ENCODE measurements at places on chromosomes 16 and 17. TPM values are rescaled to one million over a fixed set of nuclear protein-coding genes. Genes with fewer than 3 reads are reported as not detected.

ARHGAP23 gene
- total RNA-seq, result 96.3 TPM

DNA sequence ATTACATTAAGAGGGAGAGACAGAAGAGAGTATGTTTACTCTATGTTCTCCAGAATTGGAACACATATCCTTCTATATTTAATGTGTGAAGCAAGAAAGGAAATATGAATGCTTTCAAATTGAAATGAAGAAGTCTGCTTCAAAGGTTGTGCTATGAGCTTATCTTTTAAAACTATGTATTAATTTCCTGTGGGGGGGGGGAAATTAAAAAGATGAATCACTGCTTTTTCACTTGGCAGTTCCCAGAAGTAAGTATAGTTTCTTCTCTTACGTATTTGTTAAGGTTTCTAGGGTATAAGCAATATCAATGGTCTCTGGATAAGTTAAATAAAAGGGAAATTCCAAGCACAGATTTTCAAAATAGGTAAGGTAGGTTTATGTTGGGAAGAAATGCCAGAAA lies 7.0 kb downstream of the TERF2 start:
- no peak overlapping the region for H3K27ac ChIP-seq
- no peak overlapping the region for H3K4me3 ChIP-seq
- H3K36me3 ChIP-seq, result peaks cover 34% of the 10 kb centered on the region
- no peaks in the 10 kb centered on the region for H3K27me3 ChIP-seq
- no peak for DNase-seq

GRCh38 chr17:1192911-1193699 lies 13.3 kb upstream of the ABR start:
- DNase-seq, result no peak
- H3K27me3 ChIP-seq, result no peaks in the 10 kb centered on the region
- H3K27ac ChIP-seq, result no peak overlapping the region
- no peaks in the 10 kb centered on the region for H3K4me1 ChIP-seq

KIF2B gene
- total RNA-seq, result not detected

DNA sequence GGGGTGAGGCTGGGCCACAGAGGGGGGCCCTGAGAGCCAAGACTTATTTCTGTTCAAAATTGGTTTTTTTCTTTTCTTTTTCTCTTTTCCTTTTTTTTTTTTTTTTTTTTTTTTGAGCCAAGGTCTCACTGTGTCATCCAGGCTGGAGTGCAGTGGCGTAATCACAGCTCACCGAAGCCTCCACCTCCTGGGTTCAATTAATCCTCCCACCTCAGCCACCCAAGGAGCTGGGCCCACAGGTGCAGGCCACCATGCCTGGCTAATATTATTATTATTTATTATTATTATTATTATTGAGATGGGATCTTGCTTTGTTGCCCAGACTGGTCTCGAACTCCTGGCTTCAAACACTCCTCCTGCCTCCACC lies 17.5 kb upstream of the CACNA1H start:
- no peak for DNase-seq
- H3K4me3 ChIP-seq, result no peak overlapping the region
- no peaks in the 10 kb centered on the region for H3K36me3 ChIP-seq
- H3K27me3 ChIP-seq, result no peaks in the 10 kb centered on the region

DNA sequence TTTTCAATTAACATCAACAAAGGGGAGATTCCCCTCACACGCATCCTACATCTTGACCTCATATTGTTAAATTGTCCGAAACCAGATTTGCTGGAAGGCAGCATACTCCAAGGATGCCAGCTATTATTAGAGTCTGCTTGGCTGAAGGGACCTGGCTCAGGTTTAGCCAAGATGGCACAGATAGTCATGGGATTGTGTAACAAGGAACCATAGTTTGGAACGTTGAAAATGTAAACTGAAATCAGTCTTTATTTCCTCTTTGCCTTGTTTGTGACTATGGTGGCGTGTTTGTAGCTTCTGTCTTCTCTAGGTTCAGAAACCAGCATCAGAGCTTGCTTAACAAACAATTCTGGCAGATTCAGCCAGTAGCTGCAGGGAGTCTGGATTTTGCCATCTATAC lies 5.9 kb downstream of the ARSG start:
- no peaks in the 10 kb centered on the region for H3K4me1 ChIP-seq
- no peak overlapping the region for H3K4me3 ChIP-seq
- no peak for DNase-seq
- peaks cover 5% of the 10 kb centered on the region for H3K27me3 ChIP-seq
- H3K36me3 ChIP-seq, result no peaks in the 10 kb centered on the region

TBC1D3I gene
- total RNA-seq, result 0.35 TPM

GRCh38 chr16:46620266-46621005 lies 743 bp downstream of the SHCBP1 start:
- no peak overlapping the region for H3K27ac ChIP-seq
- H3K36me3 ChIP-seq, result peaks cover 28% of the 10 kb centered on the region
- peak overlapping the region; percentile 99 for H3K4me3 ChIP-seq
- DNase-seq, result no peak
- H3K4me1 ChIP-seq, result no peaks in the 10 kb centered on the region

DNA sequence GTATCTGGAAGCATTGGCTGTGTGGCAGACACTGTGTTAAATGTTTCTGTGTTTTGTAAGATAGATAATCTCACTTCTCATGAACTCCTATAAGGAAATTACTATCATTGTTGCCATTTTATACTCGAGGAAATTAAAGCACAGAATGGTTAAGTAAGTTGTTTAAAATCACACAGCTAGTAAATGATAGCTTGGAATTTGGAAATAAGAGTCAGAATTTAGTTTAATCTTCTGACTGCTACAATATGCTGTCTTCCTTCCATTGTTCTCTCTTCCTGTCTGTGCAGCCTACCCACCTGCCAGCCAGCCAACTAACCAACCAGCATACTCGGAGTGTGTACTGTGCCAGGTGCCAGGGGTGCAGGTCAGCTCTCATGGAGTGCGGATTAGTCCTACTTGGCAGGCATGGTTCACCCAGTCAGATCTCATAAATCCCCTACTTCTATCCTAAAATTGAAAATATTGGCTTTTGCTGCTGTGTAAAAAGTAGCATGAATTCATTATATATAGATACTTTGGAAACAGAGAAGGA lies 79.9 kb upstream of the LGALS9 start:
- no peaks in the 10 kb centered on the region for H3K27me3 ChIP-seq
- H3K4me1 ChIP-seq, result no peaks in the 10 kb centered on the region
- DNase-seq, result no peak
- H3K36me3 ChIP-seq, result peaks cover 15% of the 10 kb centered on the region

GRCh38 chr17:55272711-55273578 lies 8.2 kb downstream of the HLF start:
- no peak overlapping the region for H3K4me3 ChIP-seq
- no peak for DNase-seq
- H3K36me3 ChIP-seq, result no peaks in the 10 kb centered on the region
- no peaks in the 10 kb centered on the region for H3K27me3 ChIP-seq

GRCh38 chr16:76201385-76201784 lies 75.8 kb upstream of the CNTNAP4 start:
- H3K36me3 ChIP-seq, result peaks cover 13% of the 10 kb centered on the region
- no peaks in the 10 kb centered on the region for H3K4me1 ChIP-seq
- no peak overlapping the region for H3K27ac ChIP-seq
- no peak overlapping the region for H3K4me3 ChIP-seq

IRX6 gene
- total RNA-seq, result not detected

DNA sequence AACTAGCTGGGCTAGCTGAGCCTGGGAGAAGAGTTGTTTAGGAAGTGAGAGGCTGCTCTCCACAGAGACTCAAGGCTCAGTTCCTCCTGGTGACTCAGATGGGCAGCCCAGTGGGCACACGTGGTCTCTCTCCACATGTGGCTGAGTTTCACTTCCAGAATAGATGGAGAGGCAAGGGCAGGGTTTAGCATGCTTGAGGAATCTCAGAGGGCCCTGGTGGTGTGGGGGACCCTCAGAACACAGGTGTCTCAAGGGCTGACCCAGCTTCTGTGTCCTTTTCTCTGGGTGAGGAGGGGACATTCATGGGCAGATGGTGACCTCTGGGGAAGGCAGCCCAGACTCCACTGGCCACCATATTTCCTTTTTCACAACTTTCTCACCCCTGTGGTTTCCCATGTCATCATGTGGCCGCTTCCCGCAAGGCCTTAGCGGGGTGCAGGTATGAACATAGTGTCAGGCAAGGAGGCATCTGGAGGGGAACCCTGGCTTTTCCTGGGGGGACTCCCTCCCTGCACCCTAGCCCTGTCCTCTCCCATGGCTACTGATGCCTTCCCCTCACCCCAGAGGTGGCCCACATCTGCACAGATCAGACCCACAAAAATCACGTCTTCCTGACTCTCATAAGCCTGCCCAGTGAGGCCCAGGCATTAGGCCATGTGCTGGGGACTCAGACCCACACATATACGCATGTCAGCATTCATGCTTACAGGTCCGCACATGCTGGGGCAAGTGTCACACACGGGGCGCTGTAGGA lies 3.3 kb downstream of the GRN start:
- no peak overlapping the region for H3K4me3 ChIP-seq
- no peak for DNase-seq
- peaks cover 17% of the 10 kb centered on the region for H3K36me3 ChIP-seq
- H3K4me1 ChIP-seq, result no peaks in the 10 kb centered on the region

DNA sequence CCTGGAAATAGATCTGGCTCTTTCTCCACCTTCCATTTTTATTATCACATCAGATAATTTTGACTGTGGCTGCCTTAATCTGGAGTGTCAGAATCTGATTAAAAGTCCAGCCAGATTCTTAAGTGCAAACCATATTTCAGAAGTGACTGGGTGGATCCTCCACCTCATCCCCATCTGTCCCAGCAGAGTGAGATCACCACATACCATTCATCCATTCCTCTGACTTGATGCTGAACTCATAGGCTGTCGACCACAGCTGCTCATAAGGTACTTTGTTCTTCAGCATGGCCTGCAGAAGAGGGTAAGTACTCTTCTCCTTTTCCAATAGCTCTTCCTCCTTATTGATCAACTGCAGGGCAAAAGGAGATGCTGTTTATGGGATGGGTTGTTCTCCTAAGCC lies 53.5 kb downstream of the DNAH3 start:
- H3K27me3 ChIP-seq, result no peaks in the 10 kb centered on the region
- DNase-seq, result no peak
- H3K4me3 ChIP-seq, result no peak overlapping the region
- peaks cover 3% of the 10 kb centered on the region for H3K36me3 ChIP-seq
- no peak overlapping the region for H3K27ac ChIP-seq

NME4 gene
- total RNA-seq, result 319 TPM

RASD1 gene
- 5.7 TPM for total RNA-seq

DNA sequence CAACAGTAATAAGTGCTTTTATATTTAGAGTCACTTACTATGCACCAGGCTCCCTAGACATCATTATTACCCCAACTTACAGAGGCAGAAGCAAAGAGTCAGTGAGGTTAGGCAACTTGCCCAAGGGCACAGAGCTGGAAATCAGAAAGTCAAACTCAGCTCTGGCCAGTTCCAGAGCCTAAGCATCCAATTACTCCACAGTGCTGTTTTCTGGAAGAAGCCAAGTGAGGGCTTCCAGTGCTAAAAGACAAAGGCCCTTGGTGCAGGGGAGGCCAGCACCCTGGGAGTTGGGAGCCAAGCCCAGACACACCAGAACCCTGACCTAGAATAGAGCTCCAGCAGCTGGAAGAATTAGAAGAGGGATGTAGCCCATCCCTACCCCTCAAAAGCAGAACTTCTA lies 40.2 kb downstream of the C17orf67 start:
- no peak overlapping the region for H3K4me3 ChIP-seq
- no peak for DNase-seq
- H3K27me3 ChIP-seq, result no peaks in the 10 kb centered on the region
- H3K27ac ChIP-seq, result no peak overlapping the region
- H3K4me1 ChIP-seq, result no peaks in the 10 kb centered on the region

ZNF771 gene
- total RNA-seq, result 9.7 TPM

GRCh38 chr16:14549789-14550153 lies 80.3 kb downstream of the PARN start:
- no peak overlapping the region for H3K27ac ChIP-seq
- peaks cover 17% of the 10 kb centered on the region for H3K36me3 ChIP-seq
- no peak for DNase-seq
- H3K4me1 ChIP-seq, result peaks cover 4% of the 10 kb centered on the region

GRCh38 chr16:49698453-49698815 lies 157.5 kb downstream of the ZNF423 start:
- no peak overlapping the region for H3K4me3 ChIP-seq
- peaks cover 14% of the 10 kb centered on the region for H3K4me1 ChIP-seq
- no peak overlapping the region for H3K27ac ChIP-seq
- peak; percentile 52 for DNase-seq

- DNase-seq, result no peak
- no peaks in the 10 kb centered on the region for H3K4me1 ChIP-seq
- no peaks in the 10 kb centered on the region for H3K27me3 ChIP-seq
- H3K36me3 ChIP-seq, result no peaks in the 10 kb centered on the region
- H3K27ac ChIP-seq, result no peak overlapping the region
Measured at GRCh38 chr16:56517206-56517605, 2.6 kb downstream of the BBS2 start.

PRCD gene
- 0.46 TPM for total RNA-seq

CA4 gene
- 1.7 TPM for total RNA-seq

GRCh38 chr17:37489197-37490001 lies at the start of gene DUSP14:
TSS of gene DUSP14 (plus strand) at chr17:37489891. CDS start at chr17:37512273, 22,382 bp downstream.
- peak; percentile 91 for DNase-seq
- H3K4me3 ChIP-seq, result peak within 1 kb of the TSS; percentile 90
- H3K36me3 ChIP-seq, result peaks cover 3% of the 10 kb centered on the region

GRCh38 chr17:74180336-74180735 lies 23.1 kb upstream of the RPL38 start:
- no peak overlapping the region for H3K4me3 ChIP-seq
- peak; percentile 50 for DNase-seq
- no peaks in the 10 kb centered on the region for H3K27me3 ChIP-seq
- H3K36me3 ChIP-seq, result no peaks in the 10 kb centered on the region

MFSD6L gene
- 2.1 TPM for total RNA-seq

- no peak overlapping the region for H3K27ac ChIP-seq
- H3K36me3 ChIP-seq, result no peaks in the 10 kb centered on the region
- no peaks in the 10 kb centered on the region for H3K4me1 ChIP-seq
- DNase-seq, result no peak
- no peak overlapping the region for H3K4me3 ChIP-seq
Measured at GRCh38 chr16:78368121-78369102, 269.0 kb downstream of the WWOX start.

DNA sequence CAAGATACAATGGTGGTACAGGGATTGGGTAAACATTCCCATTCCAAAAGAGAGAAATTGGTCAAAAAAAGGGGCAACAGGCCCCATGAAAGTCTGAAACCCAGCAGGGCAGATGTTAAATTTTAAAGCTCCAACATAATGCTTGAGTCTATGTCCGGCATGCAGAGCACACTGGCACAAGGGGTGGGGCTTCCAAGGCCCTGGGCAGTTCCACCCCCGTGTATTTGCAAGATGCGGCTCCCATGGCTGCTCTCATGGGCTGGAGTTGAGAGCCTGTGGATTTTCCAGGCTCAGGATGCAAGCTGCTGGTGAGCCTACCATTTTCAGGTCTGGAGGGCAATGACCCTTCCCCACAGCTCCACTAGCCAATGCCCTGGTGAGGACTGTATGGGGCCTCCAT lies 27.9 kb upstream of the RAI1 start:
- no peak overlapping the region for H3K4me3 ChIP-seq
- no peak overlapping the region for H3K27ac ChIP-seq
- DNase-seq, result no peak
- peaks cover 7% of the 10 kb centered on the region for H3K36me3 ChIP-seq
- no peaks in the 10 kb centered on the region for H3K27me3 ChIP-seq

C1QBP gene
- total RNA-seq, result 395 TPM

Data from H9 (cell line).